SJSA1 (cell line): ENCODE measurements at places on chromosomes 3 and 15. TPM values are rescaled to one million over a fixed set of nuclear protein-coding genes. Genes with fewer than 3 reads are reported as not detected.

RTP4 gene
- total RNA-seq: 2.2 and 3.1 TPM in 2 replicates

UBAP1L gene
- 0.38 and 0.87 TPM in 2 replicates for total RNA-seq

DNA sequence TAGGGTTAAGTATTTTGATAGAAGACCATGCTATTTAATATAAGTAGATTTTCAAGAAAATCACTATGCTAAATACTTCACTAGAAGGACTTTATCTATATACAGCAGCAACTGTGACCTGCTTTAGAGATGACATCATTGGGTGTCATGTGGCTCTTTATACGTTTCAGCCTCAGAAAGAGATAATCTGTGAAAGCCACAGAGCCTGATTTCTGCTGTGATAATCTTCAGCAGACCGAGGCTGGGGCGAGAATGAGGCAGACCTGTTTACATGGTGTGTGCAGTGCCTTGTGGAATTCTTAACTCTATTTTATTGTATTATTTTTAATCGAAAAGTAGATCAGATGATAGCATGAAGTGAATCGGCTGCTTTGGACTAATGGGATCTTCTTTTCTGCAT is 471.2 kb downstream of the MFSD1 start:
- DNase-seq: no peak

DNA sequence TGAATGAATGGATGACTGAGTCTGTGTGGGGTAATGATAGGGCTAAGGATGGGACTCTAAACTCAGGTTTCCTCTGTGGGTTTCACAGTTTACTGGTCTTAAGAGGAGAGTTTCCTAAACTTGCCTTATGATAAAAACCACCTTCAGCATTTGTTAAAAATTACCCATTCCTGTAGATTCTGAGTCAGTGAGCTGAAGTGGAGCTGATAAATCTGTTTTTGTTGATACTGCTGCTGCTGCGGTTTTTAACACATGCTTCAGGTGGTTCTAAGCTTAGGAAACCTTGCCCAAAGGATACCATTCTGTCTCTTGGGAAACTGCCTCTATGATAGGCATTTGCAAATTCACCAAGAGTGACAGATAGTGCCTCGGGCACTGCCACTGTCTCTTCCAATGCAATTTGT is 52.6 kb downstream of the MECOM start:
- DNase-seq: no peak

DNA sequence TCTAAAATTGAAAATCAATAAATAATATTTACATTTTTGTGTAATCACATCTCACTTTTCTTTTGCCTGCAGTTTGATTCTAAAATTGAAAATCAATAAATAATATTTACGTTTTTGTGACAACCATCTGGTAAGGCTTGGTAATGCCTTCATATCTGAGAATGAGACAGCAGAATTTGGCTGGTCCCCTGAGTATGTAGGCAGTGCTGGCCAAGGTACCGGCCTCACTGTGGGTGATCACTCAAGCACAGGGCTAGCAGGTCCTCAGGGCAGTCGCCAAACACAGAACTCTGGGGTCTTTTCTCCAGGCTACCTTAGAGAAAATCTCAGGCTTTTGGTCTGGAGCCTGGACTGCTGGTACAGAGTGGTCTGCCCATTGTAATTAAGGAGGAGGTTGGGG is 26.2 kb downstream of the RTP3 start:
- DNase-seq: no peak

GRCh38 chr3:184822654-184823053 is 10.7 kb downstream of the VPS8 start:
- DNase-seq: no peak

ANKUB1 gene
- 0.31 TPM in 1 of 2 replicates, not detected in the other for total RNA-seq
